GM12891 (cell line): ENCODE measurements at places on chromosomes 3 and 15.

GRCh38 chr3:127277561-127277960, 10.3 kb downstream of the PRR20G start:
- DNase-seq, result no peak

DNA sequence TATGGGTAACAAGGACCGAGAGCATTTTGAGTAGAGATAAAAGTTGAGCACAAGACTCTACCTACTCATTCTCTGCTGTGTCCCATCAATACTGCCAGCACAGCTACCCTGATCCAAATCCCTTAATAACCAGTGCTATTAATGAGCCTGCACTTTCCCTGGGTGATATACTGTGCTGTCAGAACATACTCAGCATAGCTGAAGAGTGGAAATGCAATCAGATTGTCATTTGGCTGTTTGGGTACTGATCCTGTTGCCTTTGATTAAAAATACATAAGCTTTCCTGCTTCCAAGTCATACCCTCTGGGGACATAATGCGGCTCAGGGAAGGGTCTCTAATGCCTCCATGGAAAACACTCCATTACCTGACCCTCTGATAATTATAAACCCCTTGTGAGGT, 917.5 kb downstream of the SQOR start:
- no peak for DNase-seq

GRCh38 chr3:47270526-47270925, 12.1 kb downstream of the KIF9 start:
- DNase-seq, result no peak

DNA sequence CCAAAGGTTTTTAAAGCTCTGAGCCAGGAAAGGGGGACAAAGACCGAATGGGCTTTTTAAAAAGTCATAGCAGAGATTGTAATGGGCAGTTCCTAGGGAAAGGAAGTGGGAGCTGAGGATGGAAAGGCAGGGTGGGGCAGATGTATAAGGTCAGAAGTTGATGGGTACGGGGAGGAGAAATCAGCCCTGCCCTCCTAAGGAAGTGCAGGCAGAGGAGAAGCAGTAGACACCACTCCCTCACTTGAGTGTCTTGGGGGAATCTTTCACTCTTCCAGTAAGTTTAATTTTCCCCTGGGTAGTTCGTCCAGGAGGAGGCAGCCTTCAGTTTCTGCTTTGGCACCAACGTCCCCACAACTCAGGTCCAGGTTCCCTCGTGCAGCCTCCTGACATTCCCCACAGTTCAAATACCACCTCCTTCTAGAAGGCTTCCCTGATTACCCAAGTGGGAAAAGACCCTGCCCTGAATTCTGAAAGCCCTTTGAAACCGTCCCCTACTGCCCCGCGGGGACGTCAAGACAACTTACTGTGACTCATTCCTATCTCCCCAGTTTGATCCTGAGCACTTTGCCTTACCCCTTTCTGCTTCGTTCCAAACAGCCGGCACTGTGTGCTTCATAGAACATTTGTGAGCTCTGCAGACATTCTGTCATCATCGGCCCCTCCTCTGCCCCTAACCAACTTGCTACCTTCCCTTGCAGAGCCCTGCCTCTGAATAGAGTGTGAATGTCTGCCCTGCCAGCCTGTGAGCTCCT, 14.3 kb upstream of the SRP14 start:
- no peak for DNase-seq
